ENCODE measurements at places on chromosomes 2 and 18.

- DNase-seq, result no peak
Measured at GRCh38 chr2:111042261-111042660, 78.5 kb upstream of the BCL2L11 start.

GRCh38 chr2:101330253-101330933 lies 21.9 kb upstream of the RNF149 start:
- DNase-seq, result no peak

DNA sequence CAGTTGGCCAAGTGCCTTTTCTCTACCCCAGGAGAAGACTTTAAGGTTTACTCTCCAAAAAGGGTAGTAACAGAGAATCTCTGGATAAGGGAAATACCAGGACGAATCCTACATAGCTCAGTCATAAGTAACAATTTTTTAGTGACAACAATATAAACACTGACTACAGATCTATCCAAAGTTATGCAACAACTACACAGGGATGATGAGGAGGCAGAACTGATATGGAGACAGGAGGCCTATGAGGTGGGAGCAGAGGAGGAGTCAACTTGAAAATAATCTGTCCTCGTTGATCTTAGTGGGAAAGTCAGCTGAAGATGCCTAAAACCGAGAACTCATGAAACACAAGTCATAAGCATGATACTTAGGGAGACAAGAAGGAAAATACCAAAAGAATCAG lies 40.2 kb downstream of the SLC35F5 start:
- no peak for DNase-seq

- DNase-seq, result no peak
Measured at GRCh38 chr2:145413261-145414030, 893.5 kb upstream of the ZEB2 start.

GRCh38 chr2:43068041-43068533 lies 158.3 kb downstream of the ZFP36L2 start:
- no peak for DNase-seq

- no peak for DNase-seq
Measured at GRCh38 chr2:28465148-28465885, 30.5 kb upstream of the PLB1 start.

GRCh38 chr2:218898109-218898878 lies 17.6 kb downstream of the WNT10A start:
- DNase-seq, result no peak

- DNase-seq, result no peak
Measured at GRCh38 chr2:62489162-62489561, 16.8 kb downstream of the TMEM17 start.

DNA sequence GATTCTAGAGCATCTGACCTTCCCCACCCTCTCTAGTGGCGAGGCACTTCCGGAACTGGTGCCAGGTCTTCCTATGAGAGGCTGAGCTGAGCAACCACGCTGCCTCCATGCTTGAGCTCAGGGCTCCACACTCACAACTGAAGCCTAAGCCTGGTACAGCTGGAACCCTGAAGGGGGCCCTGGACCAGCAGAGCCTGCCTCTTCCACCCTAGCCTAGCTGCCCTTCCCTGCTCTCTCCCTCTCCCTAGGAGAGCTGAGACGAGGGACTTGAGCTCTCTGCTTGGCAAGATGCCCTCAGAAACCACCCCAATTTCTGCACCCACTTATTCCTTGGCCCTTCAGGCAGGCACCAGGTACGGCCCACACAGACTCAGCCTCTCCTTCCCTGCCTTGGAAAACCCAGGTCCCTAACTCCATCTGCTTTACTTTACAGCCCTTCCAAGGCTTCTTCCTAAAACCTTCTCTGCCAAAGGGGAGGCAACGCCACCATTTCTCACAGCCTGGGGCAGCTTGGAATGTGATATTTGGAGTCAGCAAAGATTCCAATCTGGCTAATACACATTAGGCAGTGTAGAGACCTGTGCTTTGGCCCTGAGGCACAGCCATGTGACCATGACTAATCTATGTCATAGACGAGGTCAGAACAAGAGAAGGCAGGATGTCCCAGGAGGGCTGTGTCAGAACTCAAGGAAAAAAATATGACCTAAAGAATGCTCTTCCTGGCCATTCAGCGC lies 18.8 kb downstream of the COX7A2L start:
- no peak for DNase-seq

DNA sequence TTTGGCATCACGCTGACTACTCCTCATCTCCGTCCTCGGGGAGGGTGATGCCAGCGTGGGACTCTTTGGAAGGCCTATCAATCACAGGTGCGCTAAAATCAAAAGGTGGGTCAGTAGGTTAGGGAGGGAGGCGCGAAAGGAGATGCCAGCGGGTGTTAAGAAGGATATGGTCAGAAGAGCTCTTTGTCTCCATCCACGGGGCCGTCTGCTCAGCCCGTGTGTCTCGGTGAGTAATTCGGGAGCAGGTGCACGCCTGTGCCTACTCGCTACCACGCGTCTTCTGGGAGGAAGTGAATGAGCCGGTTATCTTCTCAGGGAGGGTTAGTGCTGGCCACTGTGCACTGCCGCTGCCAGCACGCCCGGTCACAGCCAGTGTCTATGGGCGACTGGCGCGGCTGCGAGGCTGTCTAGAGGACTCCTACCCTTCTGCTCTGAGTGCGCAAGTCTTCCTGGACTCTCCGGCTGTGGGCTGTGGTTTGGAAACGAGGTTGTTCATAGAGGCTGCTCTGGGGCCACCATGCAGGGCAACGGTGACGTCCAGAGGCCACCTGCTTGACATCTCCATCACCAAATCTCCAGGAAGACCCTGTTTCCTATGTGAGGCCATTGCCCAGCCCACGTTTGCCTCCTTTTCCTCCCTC lies 153.4 kb downstream of the MBP start:
- no peak for DNase-seq

GRCh38 chr2:178306352-178307073 lies 112.2 kb downstream of the OSBPL6 start:
- no peak for DNase-seq

DNA sequence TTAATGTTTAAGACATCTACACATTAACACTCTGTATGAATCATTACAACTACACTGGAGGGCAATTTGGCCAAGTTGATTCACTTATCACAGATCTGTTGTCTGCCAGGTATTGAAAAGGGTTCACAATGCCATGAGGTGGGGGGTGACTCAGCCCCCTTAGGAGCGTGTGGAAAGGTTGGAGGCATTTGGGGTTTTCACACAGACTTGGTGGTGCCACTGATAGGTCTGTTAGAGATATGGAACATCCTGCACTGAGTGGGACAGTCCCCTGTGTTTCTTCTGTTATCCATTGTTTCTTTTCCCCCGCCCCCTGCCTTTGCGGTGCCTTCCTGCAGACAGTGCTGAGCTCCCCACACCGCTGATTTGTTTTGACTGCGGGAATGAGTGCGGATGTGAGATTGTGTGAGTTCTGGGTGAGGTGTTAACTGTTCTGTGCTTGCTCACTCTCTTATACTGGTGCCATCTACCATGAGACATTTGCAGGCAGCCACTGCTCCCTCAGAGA lies 9.3 kb upstream of the TSN start:
- DNase-seq, result no peak

DNA sequence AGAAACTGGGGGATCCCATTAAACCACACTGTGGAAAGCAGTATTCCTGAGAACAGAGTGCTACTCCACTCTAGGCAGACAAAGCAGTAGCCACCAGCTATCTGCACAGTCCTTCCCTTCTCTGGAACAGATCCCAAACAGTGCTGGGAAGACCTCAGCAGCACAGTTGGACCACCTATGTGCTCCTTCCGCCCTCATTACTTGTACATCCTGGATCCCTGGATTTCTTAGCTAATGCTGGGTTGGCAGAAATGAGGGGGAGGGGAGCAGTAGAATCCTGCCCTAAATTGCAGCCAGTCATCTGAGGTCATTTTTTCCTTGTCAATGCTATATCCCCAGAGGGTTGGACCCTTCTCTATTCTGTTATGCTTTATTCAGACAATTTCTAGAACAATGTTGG lies 13.8 kb upstream of the MALT1 start:
- no peak for DNase-seq

DNA sequence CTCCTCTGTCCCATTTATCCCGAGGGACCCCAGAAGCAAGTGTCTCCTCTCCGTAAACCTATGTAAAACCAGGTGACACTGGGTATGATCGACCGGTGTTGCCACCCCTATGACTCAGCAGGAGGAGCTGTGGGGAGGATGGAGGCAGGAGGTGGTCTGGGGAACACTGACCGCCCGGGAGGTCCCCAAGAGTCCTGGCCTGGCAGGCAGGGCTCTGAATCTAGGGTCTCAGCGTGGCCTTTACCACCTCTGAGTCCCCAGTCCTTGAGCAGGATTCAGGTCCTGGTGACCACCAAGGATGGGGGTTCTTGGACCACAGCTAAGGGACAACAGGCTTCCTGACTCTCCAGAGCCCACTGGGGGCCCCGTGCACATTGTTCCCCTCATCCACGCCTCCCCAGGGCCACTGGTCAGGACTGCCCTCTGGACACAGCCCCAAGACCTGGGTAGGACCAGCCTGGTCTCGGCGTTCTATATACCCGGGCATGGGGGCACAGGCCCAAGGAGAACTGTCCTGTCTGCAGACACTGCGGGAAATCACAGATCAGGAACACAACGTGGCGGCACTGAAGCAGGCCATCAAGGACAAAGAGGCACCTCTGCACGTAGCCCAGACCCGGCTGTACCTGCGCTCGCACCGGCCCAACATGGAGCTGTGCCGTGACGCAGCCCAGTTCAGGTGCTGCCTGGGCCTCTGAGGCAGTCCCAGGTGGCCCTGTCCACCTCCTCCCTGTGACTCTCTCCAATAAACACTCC lies 4.0 kb downstream of the TEKT4 start:
- DNase-seq, result no peak

- no peak for DNase-seq
Measured at GRCh38 chr2:215032153-215032552, 106.3 kb downstream of the ABCA12 start.

- DNase-seq, result no peak
Measured at GRCh38 chr2:121386707-121387106, 101.7 kb upstream of the TFCP2L1 start.

- DNase-seq, result no peak
Measured at GRCh38 chr2:44979581-44979980, 29.7 kb downstream of the SIX2 start.

GRCh38 chr2:217693363-217693762 lies 309.4 kb downstream of the TNS1 start:
- no peak for DNase-seq

DNA sequence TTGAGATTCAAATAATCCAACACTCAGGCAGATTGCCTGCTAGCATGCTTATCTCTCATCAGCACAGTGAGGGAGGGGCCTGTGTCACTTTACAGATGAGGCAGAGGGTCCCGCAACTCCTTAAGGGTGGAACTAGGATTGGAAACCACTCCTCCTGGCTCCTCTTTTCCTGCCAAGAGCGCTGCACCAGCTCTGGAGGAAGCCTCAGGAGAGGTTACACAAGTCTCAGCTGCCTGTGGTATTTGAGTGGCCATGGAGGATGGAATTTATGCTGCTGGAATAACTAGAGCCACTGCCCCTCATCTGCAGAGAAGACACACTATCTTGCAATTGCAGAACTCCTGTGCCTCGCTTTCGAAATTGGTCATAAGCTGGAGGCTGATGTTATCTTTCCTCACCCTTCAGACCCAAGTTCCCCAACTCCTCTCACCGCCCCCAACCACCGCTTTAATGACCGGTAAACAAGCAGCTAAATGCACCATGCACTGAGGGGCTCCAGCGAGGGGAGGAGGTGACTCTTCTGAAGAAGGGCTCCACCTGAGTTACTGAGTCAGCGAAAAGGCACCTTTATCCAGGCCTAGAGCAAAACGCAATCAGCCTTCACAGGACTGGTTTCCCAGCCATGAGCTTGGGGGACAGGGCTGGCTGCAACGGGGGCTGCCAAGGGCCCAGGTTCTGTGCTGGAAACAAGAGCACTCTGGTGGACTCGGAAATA lies 245.8 kb downstream of the SOX11 start:
- DNase-seq, result no peak

- DNase-seq, result no peak
Measured at GRCh38 chr2:42102024-42102590, 54.3 kb downstream of the PKDCC start.

DNA sequence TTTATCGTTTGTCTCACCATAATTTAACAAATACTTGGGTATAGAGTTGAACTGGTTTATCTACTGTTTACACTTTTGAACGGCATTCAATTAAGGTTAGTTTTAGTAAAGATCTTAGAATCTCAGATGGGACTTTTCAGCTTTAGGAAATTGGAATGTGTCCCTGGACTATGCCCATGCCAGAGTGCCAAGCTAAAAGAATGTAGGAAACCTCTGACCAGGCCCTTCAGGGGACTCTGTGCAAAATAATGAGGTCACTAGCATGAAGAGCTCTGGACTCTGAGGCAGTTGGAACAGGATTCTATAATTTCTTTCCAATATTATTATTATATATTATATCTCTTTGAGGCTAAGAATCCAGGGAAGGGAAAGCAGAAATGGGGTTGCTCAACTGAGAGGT lies 13.5 kb downstream of the DIS3L2 start:
- DNase-seq, result no peak

DNA sequence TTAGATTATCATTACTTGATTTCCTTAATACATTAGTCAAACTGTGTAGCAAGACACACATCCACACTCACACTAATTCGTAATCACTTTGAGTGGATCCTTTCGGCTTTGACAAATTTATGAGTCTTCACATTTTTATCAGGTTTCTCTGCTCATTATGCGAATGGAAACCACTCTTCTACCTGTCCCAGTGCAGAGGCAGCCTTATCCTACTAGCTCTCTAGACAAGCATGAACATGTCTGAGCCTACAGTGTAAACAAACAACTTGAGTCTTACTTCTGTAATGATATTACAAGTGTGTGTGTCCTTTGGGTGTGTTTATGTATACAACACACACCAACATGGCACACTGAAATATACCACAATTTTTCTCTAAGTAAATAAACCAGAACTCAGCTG lies 361.9 kb upstream of the CHST9 start:
- no peak for DNase-seq
